ENCODE measurements at places on chromosomes 11 and 22. TPM values are rescaled to one million over a fixed set of nuclear protein-coding genes. Genes with fewer than 3 reads are reported as not detected.

DNA sequence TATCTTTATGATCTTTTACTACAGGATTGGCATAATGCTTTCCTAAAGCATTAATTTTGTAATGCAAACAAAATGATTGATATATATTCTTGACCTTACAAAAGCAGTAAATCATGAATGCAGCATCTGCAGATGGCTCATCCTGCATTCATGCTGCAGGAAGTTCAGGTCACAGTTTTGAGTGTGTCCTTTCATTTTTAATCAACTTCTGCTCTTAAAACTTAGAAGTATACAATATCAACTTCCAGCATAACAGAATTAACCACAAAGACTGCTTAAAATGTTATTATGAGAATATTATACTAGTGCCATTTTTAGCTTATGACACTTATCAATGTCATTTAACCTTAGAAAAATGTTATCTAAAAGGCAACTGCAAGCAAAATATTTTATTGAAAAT lies 54.0 kb downstream of the SLC36A4 start:
- H3K27ac ChIP-seq: no peak overlapping the region
- no peaks in the 10 kb centered on the region for H3K27me3 ChIP-seq
- H3K36me3 ChIP-seq: no peaks in the 10 kb centered on the region
- no peak overlapping the region for H3K4me3 ChIP-seq
- no peak for DNase-seq
- H3K4me1 ChIP-seq: peaks cover 12% of the 10 kb centered on the region

DNA sequence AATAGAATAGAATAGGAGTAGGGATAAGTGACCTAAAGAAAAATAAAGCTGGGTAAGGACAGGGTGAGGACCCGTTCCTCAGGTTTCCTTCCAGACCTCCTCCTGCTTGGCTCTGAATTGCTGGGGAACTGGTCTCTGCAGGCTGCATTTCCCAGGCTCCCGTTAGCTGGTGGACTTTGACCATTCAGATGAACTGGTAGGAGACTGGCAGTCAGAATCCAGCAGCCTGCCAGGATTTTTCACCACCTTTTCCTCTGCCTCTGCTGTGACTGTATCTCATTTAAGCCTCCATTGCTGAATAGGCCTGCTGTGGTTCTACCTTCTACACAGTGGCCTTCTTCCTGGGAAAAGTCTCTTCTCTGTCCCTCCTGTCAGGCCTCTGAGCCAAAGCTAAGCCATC lies 24.6 kb upstream of the SMPD1 start:
- no peaks in the 10 kb centered on the region for H3K27me3 ChIP-seq
- DNase-seq: no peak
- H3K4me3 ChIP-seq: no peak overlapping the region
- H3K36me3 ChIP-seq: no peaks in the 10 kb centered on the region

GRCh38 chr22:22588485-22589164 lies 29.6 kb upstream of the PRAME start:
- peaks cover 4% of the 10 kb centered on the region for H3K27me3 ChIP-seq
- H3K4me1 ChIP-seq: no peaks in the 10 kb centered on the region
- no peak overlapping the region for H3K27ac ChIP-seq
- no peak overlapping the region for H3K4me3 ChIP-seq
- H3K36me3 ChIP-seq: no peaks in the 10 kb centered on the region

The KCNA4 gene
- total RNA-seq: not detected

- peaks cover 26% of the 10 kb centered on the region for H3K36me3 ChIP-seq
- H3K4me1 ChIP-seq: peaks cover 27% of the 10 kb centered on the region
- no peak overlapping the region for H3K27ac ChIP-seq
- DNase-seq: no peak
Observed at GRCh38 chr11:79196950-79197349, 243.9 kb downstream of the TENM4 start.

- H3K27ac ChIP-seq: no peak overlapping the region
- no peak for DNase-seq
- H3K4me3 ChIP-seq: no peak overlapping the region
Observed at GRCh38 chr11:93512073-93512475, 31.1 kb downstream of the SMCO4 start.
